Naive thymus-derived CD8-positive, alpha-beta T cell (primary cell): ENCODE measurements at places on chromosomes 2 and 18. TPM values are rescaled to one million over a fixed set of nuclear protein-coding genes. Genes with fewer than 3 reads are reported as not detected.

Gene SPEG
- total RNA-seq: 22.5 TPM

Gene COL6A3
- total RNA-seq: 4.1 TPM

Gene FNDC4
- not detected for total RNA-seq

DNA sequence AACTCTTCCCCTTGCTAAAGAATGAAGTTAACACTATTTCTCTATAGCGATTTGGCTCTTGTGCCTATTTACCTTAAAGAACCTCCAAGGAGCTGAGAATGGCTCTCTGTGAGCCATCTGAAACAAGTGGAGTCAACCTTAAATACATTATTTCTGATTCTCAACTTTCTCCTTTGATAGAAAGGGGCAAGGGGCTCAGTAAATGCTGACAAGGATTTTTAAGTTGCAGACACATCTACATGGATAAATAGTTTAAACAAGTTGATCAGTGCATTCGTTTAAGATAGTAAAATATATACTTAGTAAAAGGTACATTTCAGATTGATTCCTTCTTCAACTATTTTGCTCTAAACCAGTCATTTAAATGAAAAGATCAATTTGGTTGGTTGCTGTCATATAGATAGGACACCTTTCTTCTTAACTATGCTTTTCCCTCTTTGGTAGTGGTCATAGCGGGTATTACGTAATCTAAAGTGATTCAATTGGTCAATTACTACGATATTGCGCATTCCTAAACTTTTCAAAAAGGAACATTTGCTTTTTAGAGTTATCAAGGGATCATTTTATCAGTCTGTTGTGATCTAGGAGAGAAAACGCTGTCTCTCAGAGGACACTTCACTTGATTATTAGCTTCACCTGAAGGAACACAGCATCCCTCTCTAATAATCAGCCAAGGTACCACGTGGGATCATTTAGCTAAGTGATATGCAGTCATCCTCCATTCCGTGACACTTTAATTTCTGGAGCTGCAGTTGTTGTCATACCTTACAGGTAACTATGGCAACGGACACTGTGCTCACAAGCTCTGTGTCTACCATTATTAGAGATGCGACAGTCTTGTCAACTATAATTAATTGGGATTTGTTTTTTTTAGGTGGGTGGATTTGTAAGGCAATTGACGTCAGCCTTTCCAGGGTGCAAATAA, 50.9 kb upstream of the KCNE4 start:
- H3K27me3 ChIP-seq: peaks cover 13% of the 10 kb centered on the region
- no peaks in the 10 kb centered on the region for H3K36me3 ChIP-seq
- no peak overlapping the region for H3K4me3 ChIP-seq
- no peak overlapping the region for H3K27ac ChIP-seq
- no peak for DNase-seq
- H3K4me1 ChIP-seq: no peaks in the 10 kb centered on the region

GRCh38 chr2:174678395-174678794, 80.8 kb upstream of the WIPF1 start:
- H3K36me3 ChIP-seq: peaks cover 1% of the 10 kb centered on the region
- no peak overlapping the region for H3K4me3 ChIP-seq
- peaks cover 76% of the 10 kb centered on the region for H3K4me1 ChIP-seq
- H3K27ac ChIP-seq: no peak overlapping the region
- DNase-seq: no peak

GRCh38 chr2:199804831-199805230, 46.2 kb downstream of the FTCDNL1 start:
- no peaks in the 10 kb centered on the region for H3K4me1 ChIP-seq
- no peak for DNase-seq
- H3K4me3 ChIP-seq: no peak overlapping the region
- H3K36me3 ChIP-seq: peaks cover 5% of the 10 kb centered on the region
- H3K27me3 ChIP-seq: peaks cover 1% of the 10 kb centered on the region
- H3K27ac ChIP-seq: no peak overlapping the region

GRCh38 chr2:99150706-99151105, 4.0 kb downstream of the TSGA10 start:
- no peak overlapping the region for H3K27ac ChIP-seq
- H3K4me3 ChIP-seq: no peak overlapping the region
- DNase-seq: no peak

DNA sequence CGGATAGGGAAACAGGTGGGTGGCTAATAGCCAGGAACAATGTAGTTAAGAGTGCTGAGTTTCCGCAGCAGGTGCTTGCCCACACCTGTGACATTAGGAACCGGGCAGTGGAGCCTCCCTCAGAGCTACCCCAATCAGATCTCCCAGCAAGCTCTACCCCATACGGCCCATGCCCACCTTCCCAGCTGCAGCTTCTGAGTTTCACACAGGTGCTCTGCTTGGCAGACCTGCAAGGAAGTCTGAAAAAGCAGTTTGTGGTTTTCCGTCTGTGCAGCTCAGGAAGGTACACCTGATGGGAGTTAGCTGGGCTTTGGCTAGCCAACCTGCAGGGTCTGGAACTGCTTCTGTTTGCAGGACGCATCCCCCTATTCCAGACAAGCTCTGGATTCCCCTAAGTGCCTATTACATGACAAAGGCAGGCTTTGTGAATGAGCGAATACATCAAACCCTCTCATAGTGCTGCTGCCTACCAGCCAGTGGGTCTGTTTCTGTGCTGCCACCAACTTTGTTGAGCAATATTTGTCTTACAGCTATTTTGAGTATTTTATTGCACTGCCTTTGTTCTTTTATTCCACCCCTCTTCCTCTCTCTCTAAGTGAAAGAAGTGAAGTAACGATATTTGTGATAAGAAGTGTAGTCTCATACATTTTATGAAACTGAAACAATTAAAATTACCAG, 24.7 kb upstream of the CEP68 start:
- no peak for DNase-seq
- peak overlapping the region; percentile 93 for H3K27ac ChIP-seq
- H3K4me1 ChIP-seq: peaks cover 25% of the 10 kb centered on the region
- H3K4me3 ChIP-seq: peak overlapping the region; percentile 78
- H3K27me3 ChIP-seq: no peaks in the 10 kb centered on the region
